Epithelial cell of proximal tubule (primary cell): ENCODE measurements at places on chromosomes 5 and 9.
A peak's percentile ranks its signal among the peaks of the same experiment; 100 is the strongest.

- DNase-seq, result no peak
These were observed 52.5 kb downstream of the AOPEP start for GRCh38 chr9:94779031-94779430.

DNA sequence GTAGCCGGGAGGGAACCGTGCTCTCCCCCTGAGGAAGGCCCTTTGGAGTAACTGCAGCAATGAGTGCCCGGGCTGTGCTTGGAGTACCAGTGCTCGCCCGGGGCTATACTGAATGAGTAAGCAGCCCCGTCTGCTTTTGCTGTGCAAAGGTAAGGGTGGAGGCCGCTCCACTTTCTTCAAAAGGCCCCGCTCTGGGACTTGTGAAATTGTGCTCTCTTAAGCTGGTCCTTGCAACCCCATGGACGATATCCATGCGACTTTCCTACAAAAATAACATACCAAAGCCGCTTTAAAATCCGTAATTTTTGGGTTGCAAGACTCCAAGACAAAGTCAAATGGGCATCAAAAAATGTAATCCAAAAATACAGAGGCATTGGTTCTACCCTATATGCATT lies 578 bp upstream of the TNFAIP8 start:
- DNase-seq, result no peak

DNA sequence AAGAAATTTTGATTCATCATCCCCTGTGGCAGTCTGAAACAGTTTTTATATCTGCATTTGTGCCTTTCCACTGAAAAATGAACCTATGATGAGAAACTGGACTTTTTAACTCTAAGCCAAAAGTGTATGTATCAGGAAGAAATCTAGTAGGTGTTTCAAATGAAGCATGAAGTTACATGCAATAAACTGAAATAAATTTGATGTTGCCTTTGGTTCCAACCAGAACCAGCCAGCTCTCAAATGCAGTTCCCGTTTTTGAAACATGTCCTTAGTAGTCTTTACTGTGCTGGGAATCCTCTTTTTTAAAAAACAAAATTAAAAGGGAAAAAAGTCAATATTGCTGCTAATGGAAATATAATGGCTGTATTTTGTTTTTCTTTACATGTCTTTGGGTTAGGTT lies 43.9 kb downstream of the HACD4 start:
- DNase-seq, result no peak

GRCh38 chr5:104015765-104016164 lies 453.2 kb upstream of the NUDT12 start:
- no peak for DNase-seq

DNA sequence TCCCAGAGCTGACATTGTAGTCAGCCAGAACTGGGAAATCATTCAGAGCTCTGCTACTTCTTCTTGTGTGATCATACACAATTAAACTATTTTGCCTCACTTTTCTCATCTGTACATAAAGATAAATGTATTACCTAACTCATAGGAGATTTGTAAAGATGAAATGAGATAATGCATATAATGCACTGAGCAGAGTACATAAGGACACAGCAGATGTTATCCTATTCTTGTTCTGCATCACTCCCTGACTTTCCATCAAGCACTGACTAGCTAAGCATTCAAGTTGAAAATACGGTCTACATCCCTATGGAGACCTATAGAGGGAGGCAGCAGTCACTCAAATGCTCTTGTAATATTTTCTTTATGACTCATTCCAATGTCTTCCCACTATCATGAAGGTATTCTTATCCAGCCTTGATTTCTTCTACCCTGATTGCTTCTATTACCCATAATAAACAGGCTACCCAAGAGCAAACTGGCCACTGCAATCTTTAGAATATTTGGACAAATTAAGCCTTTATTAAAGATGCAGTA lies 16.3 kb upstream of the PRR16 start:
- DNase-seq, result no peak

GRCh38 chr9:87657190-87657589 lies 68.7 kb upstream of the CTSL start:
- no peak for DNase-seq

GRCh38 chr5:132064738-132065331 lies 4.4 kb downstream of the IL3 start:
- peak; percentile 18 for DNase-seq

DNA sequence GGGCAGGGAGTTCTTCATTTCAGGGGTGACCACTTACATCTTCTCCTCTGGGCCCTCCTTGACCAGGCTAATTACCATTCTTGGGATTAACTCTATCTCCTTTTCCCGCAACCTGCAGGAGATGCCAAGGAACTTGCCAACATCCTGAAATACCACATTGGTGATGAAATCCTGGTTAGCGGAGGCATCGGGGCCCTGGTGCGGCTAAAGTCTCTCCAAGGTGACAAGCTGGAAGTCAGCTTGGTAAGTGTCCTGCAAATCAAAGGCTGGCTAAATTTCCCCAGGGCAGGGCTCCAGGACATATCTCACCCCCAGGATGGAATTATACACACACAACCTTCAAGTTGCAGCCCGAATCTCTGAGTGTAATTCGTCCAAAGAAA lies 30.2 kb downstream of the TGFBI start:
- no peak for DNase-seq

DNA sequence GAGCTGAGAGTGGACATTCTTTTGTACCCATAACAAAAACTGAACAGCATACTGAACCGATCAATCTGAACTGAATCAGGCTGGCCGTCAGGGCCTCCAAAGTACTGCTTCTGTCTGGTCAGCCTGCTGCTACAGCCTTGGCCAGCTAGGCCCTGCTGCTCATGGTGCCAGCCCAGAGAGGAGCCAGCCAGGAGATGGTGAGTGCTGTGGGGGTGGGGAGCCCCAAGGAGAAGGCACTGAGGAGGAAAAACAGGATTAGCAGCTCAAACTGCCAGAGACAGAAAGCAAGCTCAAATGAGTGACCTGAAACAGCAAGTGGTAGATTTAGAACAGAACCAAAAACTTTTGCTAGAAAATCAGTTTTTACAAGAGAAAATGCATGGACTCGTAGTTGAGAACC lies 23.9 kb downstream of the SRP19 start:
- no peak for DNase-seq

GRCh38 chr5:41195228-41195627 lies 18.1 kb downstream of the C6 start:
- no peak for DNase-seq

DNA sequence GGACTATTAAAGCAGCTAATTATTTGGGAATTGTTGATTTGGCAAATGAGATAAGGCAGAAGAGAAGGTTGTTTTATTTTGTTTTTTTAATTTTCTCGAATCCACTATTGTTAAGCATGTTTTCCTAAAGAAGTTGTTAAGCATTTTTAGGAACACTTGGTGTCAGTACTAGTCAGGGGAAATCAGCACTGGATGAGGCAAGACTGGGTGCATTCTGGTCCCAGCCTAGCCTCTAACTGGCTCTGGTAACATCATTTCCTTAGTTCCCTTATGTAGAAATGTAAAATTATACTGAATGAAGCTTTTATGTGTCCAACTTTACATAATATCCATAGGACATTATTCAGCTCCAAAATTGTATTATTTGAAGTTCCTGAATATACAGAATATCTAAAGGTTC lies 196.1 kb downstream of the PCSK5 start:
- DNase-seq, result no peak

- no peak for DNase-seq
These were observed 96.1 kb downstream of the MAP1B start for GRCh38 chr5:72203251-72203845.

DNA sequence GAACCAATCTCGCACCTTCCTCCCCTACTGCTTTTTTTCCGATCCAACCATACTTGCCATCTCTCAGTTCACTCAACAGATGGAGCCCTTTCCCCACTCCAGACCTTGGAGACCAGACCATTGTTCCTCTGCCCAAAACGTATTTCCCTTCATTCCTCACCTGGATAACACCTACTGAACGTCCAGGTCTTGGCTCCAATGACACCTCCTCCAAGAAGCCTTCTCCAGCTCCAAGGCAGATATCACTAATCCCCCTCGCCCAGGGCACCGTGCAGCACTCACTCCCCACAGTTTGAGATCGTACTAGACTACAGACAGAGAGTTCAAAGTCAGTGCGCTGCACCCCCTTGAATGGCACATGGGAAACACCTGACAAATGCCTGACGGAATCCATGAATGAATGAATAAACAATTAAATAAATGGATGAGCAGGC lies 47.1 kb upstream of the AKNA start:
- DNase-seq, result no peak

DNA sequence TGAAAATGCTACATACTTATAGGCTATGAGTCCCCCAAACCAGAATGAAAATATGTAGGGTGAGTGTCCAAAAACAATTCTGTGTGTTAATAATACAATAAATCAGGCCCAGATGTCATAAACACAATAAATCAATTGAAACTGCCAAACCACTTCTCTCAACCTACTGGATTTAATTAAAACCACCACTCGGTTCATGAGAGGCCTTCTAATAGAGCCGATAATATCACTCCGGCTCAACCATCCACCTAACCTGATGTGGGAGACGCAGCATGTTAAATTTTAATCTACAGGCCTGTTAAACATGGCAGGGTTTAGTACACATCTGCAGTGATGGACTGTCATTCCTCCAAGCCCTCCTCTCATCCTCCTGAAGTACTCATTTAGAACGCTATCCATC lies 734.5 kb upstream of the ZNF608 start:
- DNase-seq, result no peak

DNA sequence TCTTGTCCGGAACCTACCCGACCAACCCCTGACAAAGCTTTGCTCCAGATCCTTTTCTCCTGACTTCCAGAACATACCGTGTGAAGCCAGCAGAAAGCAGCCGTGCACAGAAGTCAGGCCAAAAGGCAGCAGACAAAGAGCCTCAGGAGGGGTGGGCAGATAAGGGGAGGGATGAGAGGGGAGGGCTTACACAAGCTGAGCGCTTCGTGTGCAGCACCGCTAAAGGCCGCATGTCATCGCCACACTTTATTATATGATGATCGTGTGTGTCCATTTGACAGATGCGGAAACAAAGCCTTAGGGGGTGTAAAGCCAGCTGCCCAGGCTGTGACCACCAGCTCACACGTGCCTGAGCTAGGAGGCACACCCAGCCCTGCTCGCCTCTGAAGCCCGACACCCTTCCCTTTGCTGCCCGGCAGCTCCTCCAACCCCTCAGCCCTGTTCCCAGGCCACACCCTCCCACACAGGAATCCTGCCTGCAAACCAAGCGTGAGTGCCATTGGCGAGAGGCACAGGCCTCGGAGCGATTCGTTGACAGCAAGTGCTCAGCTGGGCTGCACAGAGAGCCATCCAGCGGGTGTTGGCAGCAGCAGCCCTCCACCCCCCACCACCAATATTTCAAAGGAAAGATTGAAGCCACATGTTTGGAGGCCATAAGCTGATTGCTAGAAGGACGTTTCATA lies 170.5 kb upstream of the SMIM23 start:
- DNase-seq, result no peak

DNA sequence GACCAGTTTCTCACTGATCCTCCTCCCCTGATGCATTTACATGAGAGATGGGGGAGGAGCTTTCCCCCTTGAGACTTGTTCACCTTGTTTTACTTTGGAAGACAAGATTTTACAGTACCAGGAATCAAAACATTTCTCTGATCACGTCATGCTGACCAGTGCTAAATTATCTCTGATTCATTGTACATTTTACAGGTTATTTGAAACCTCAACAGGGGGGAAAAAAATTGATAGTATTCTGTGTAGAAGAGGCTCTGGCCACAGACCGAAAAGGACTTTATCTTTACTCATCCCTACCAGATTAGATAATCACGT lies 133.9 kb downstream of the GRIA1 start:
- DNase-seq, result no peak

DNA sequence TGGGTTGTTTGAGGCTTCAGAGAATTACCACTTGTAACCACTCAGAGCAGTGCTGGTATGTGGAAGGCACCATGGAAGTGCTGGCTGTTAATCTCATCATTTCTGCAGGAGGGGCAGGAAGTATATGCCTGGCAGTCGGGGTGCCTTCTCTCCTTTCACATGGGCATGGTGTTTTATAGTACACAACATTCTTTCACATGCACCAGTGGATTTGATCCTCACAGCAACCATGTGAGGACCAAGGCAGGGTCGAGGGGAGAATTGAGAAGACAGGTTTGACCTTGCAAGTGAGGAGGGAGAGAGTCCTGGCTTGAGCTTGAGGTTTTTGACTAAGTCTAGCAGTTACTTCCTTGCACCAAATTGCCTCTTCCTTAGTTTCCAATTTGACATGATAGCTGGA lies 38.0 kb upstream of the TRPC7 start:
- no peak for DNase-seq

- no peak for DNase-seq
These were observed 362.0 kb downstream of the SPOCK1 start for GRCh38 chr5:137136991-137137632.

GRCh38 chr5:180104168-180104530 lies 32.6 kb upstream of the RNF130 start:
- DNase-seq, result no peak

GRCh38 chr9:16794871-16795639 lies 75.4 kb downstream of the BNC2 start:
- no peak for DNase-seq

- no peak for DNase-seq
These were observed 38.0 kb downstream of the HABP4 start for GRCh38 chr9:96487949-96488348.

- DNase-seq, result no peak
These were observed 388.7 kb downstream of the PRELID2 start for GRCh38 chr5:145446412-145446811.

- no peak for DNase-seq
These were observed 1.4 kb upstream of the PTTG1 start for GRCh38 chr5:160420331-160420610.
